Stimulated activated CD4-positive, alpha-beta T cell treated with anti-CD3 and anti-CD28 coated beads, Interleukin-15, amount 100 ng/mL, for 24 hours (primary cell): ENCODE measurements at places on chromosomes 13 and 19.

DNA sequence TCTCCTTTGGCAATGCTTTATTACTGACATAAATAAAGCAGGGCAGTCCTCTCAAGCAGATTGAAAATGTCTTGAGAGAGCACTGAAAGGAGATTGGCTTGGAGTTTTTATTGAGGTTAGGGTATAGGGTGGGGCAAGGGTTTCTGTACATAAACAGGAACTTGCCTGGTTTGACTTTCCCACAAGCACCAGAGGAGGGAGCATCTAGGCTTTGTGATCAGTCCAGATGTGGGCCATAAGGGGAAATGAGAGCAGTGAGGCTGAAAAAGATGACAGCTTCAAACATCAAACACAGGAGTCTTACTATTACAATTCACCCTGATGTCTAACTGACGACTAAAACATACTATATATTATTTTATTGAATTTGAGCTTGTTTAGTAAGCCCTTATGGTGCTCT, 260.9 kb downstream of the MTUS2 start:
- no peak for DNase-seq

DNA sequence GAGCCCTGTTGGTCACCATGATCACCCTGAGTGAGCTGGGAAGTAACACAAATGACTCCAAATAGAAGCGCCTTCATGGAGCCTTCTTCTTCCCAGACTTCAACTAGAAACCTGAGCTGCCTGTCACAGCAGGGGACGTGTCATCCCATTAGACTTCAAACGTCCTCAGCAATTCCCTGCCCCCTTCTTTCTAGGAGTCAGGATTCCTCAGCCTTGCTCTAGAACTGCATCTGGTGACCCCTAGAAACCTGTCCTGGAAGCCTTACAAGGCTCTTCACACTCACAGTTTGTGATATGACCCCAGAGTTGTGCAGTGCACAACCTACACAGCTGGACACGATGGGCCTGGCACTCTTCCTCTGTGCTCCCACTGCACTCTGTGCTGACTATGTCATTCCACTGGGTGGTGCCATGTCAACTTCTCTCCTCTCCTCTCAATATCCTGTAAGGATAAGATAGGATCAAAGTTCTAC, 23.6 kb upstream of the TTYH1 start:
- no peak for DNase-seq

GRCh38 chr13:58979851-58980250, 1183.9 kb downstream of the DIAPH3 start:
- DNase-seq, result no peak

DNA sequence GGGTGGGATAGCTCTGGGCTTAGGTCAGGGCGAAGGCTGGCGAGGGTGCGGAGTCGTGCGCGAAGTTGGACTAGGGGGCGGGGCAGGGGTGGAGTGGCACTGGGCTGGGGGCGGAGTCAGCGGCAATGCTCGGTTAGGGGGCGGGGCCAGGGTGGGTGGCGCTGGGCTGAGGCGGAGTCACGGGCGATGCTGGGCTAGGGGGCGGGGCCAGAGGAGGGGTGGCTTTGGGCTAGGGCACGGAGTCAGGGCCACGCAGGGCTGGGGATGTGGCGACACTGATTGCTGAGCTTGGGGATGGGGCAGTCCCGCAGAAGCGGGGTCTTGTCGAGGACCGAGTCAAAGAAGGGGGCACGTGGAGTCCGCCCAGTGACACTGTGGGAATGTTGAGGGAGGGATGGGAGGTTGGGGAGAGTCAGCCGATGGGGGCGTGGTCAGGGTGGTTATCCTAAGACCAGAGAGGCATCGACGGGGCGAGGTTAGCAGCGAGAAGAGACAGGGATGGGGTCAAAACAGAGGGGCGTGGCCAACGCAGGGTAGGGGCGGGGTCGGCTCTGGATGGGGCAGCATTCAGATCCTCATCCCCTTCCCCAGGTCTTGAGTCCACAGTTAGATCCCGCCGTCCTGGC, 8.7 kb downstream of the HOMER3 start:
- peak; percentile 92 for DNase-seq

DNA sequence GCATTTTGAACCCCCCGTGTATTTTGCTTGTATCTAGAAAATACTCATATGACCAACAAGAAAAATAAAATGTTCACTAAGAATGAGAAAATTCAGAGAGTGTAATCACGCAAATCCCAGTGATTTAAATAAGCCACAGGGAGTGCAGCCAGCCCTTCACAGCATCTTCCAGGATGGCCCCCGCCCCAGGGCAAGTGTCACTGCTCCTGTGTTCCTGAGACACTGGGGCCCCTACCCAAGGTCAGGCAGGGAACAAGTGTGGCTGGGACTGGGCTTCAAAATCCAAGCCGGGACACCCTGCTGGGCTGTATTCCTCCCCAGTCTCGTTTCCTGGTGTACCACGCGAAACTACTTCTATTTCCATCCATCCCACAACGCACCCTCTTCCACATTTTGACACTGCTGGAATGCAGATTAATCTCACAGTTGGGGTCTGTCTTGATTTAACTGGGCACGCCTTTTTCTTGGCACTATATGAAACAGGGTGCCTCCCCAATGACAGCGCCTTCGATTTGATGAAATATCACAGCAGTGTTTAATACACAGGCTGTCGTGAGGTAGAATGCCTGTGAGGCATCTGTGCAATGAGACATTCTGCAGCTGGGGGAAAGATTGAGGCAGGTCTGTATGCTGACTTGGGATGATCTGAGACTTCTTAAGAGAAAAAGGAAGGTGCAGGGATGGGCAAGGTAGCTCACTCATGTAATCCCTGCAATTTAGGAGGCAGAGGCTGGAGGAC, 18.3 kb upstream of the CCNP start:
- no peak for DNase-seq

- DNase-seq, result no peak
These were observed 1.7 kb downstream of the SAE1 start for GRCh38 chr19:47132194-47132852.

DNA sequence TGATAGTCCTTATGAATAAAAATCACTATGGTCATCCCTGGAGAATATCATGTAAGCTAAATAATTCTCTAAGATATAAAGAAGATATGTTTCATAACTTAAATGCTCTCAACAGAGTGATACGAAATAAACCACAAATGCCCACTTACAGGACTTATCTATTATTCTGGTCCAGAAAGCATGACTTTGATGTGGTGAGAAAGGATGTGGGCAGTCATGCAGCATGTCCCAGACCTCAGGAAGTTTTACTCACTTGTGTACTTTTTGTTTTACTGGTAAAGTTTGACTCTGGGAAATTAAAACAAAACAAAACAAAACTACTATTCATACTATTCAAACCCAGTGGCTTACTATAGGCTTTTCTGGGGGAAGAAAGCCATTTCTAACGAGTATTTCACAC, 483.2 kb upstream of the SLITRK6 start:
- DNase-seq, result no peak

DNA sequence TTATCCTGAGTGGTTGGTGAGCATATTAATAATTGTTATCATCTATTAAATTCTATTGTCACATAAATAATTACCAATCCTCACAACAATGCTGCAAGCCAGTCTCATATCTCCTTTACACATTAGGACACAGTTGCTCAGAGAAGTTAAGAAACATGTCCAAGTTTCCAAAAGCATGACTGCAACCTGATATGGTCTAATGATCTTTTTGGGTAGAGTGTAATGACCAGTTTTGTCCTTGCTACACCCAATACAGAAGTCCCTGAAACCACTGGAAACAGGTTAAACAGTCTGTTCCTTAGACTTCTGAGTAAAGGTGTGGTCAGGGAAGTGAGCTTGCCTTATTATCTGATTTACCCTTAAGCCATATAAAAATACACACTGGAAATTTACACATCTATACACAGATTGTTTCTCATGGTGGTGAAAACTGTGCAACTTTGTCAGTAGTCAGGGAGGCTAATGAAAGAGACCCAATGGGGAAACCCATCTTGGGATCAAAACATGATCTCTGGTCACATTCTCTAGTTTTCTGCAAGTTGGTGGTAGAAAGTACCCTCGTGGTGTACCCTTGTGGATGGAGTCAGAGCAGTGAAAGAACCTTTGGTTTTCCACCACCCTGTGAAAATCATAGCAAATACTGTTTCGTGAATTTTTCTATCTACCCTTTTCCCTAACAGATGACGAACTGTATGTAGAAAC, 146.0 kb upstream of the KLF12 start:
- no peak for DNase-seq

DNA sequence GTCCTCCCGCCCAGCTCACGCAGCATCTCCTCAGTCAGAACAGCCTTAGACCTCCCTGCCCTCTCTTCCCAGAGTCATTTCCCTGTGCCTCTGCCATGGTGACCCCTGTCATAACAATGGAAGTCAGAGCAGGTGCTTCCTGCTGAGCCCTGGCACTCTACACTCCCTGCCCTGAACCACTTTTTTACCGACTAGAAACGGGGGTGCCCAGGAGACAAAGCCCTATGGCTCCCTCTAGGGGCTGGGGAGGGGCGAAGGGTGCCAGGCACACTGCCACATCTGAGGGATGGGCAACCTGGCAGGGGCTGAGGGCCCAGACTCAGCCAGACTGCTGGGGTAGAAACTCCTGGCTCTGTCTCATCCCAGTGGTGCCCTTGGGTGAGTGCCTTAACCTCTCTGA, 16.4 kb downstream of the ZNF574 start:
- DNase-seq, result peak; percentile 54

- no peak for DNase-seq
These were observed 326.2 kb upstream of the GPC6 start for GRCh38 chr13:92900446-92900845.

DNA sequence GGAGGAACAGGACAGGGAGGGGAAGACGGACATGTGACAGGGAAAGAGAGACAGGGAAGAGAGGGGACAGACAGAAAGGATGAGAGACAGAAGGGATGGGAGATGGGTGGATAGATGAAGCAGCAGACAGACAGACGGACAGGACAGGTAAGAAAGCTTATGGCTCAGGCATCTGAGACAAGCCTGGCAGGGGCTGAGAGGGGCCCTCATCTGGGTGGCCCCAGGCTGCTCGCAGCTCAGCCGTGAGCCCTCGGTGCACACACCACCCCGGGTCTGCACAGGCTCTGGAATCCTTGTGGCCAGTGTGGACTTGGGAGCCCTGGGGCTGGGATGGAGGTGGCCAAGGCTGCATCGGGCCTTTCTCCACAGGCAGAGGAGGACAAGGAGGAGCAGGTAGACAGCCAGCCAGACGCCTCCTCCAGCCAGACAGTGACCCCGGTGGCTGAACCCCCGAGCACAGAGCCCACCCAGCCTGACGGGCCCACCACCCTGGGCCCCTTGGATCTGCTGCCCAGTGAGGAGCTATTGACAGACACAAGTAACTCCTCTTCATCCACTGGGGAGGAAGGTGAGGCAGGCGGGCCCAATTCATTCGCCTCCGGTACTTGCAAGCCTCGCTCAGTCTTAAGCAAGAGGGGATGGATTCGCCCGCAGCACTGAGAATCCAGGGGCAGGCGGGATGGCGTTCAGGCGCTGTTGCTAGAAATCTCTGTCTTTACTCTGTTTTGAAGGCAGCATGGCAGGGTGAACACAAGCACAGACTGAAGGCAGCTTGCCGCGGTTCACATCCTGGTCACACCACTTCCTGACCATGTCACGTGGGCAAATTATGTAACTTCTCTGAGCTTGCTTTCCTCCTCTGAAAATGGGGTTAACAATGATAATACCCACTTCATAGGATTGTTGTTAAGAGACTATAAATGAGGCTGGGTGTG, 14.0 kb downstream of the GRAMD1A start:
- peak; percentile 37 for DNase-seq

DNA sequence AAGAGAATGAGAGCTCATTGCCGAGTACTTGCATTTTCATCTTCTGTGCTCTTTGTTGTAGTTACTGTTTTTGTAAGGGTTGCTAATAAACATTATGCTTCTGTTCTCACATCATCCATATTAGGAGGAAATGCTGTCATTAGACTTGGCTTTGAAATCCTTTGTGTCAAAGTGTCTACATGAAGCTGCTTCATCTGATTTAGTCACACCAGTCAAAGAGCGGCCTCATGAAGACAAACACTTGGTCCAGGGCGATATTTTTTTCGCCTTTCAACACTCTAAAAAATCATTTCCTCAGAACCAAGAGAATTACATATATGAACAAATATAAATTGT, 105.0 kb downstream of the SPRY2 start:
- DNase-seq, result no peak

DNA sequence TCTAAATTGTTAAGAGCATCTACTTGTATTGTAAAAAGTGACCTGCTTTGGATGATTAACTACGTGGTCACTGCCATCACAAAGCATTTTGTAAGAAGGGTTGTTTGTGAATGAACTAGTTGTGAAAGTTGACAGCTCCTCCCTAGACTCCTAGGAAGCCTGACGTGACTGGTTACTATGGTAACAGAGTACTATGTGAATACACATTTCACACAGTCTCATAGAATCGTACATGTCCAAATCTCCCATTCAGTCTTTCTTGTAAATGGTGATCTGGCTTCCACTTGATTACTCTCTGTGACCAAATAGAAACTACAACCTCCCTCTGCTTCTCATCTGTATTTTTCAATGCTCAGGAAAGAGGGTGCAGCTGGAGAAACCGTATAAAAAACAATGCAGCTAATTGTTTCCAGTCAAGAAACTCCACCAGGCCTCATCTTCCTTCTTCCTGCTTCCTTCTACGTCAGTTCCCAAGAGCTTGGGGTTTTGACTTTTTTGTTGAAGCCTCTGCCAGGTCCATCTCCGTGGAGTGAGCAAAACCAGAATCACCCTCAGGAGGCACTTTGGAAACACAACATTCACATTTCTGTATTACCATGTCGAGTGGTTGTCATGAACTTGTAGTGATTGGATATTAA, 83.4 kb downstream of the GPC6 start:
- DNase-seq, result no peak

DNA sequence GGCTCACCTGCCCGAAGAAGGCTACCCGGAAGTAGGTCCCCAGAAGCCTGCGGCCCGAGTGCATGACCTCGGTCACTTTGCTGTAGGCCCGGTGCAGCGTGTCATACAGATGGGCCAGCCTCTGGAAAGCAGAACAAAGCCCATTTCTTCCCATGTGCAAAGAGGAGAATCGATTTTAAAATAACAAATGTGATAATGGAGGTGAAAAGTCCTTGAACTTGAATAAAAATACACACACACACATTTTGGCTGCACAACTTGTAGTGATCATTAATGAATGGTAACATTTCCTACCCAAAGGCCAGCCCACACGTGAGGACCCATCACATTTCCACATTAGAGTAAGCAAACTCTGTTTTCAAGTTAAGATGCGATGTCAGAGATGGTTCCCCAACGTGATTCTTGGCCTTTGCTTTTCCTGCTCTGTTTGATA, 56.9 kb upstream of the SLC15A1 start:
- DNase-seq, result no peak

- DNase-seq, result no peak
These were observed 107.9 kb downstream of the RGCC start for GRCh38 chr13:41565216-41565615.

- DNase-seq, result no peak
These were observed 1546.2 kb downstream of the OLFM4 start for GRCh38 chr13:54574791-54575190.

GRCh38 chr13:112182846-112183531, 116.0 kb downstream of the SOX1 start:
- DNase-seq, result no peak
